Stimulated activated CD4-positive, alpha-beta T cell treated with anti-CD3 and anti-CD28 coated beads, Interleukin-4, amount 100 ng/mL, for 4 hours (primary cell): ENCODE measurements at places on chromosomes 2 and 18.

- no peak for DNase-seq
These were observed 352 bp upstream of the HOXD9 start for GRCh38 chr2:176122052-176122682.

GRCh38 chr2:118477111-118477862, 370.2 kb downstream of the EN1 start:
- DNase-seq, result no peak

DNA sequence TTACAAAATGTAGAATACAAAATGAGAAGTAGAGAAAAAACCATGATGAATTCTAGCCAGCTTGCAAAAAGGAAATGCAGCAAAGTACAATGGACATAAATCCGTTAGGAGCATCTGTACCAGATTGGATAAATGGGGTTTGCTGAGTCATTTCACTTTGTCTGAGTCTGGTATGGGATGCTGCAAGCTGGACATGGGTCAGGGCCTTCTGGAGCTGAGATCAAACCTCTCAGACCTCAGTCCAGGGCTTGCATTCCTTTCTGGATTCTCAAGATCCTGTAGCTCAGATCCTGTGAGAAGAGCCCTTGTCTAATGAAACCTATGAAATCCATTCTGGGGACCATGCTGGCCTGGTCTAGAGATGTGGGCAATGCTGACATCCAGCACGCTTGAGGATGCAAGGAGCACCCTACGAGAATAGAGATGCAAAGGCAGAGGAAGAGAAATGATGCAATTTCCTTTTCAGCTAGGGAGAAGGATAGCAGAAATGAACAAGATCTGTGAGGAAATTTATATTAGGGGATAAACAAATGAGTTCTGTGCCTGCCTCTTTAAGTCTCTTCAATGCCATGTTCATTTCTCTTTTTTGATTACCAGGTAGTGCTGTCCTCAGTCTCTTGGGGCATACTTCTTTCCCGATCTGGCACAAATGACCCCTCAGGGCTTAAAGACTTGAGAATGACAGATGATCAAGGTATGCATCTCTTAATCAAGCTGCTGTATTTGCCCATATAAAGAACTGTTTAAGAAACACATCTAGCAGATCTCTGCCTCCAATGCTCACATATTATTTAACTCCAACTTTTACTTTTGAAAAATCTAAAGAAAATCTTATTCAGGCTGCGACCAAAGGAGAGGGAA, 230.4 kb downstream of the MEIS1 start:
- no peak for DNase-seq

- DNase-seq, result no peak
These were observed 176.5 kb upstream of the DCC start for GRCh38 chr18:52163478-52163877.

DNA sequence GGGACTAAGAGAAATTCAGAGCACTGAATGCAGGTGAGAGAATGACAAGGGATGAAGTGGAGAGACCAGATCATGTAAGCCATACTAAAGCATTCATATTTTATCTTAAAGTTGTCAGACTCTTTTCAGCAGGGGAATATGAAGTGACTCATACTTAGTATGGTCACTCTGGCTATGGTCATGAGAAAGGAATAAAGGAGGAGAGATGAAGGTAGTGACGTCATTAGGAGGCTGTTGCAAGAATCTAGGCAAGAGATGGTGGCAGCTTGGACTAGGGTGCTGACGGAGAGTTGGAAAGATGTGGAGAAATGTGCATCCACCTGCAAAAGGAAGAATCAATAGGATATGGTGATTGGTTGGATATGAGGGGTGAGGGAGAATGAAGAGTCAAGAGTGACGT, 203.2 kb upstream of the ACVR2A start:
- no peak for DNase-seq

DNA sequence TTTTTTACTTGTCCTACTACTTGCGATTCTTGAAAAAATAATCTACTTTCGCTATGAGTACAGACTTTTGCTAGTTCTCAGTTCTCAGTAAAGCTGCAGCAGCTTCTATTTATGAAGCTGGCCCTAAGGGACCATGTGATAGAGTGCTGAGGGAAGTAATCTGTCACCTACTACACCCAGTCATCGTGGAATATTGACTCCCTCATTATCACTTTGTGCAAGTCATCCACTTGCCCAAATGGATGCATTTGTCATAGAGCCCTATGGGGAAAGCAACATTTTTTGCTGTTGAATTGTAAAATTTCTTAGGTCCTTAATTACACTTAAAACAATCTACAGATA, 1919.8 kb downstream of the SUCLG1 start:
- no peak for DNase-seq
